ENCODE measurements at places on chromosomes 1 and 21.

DNA sequence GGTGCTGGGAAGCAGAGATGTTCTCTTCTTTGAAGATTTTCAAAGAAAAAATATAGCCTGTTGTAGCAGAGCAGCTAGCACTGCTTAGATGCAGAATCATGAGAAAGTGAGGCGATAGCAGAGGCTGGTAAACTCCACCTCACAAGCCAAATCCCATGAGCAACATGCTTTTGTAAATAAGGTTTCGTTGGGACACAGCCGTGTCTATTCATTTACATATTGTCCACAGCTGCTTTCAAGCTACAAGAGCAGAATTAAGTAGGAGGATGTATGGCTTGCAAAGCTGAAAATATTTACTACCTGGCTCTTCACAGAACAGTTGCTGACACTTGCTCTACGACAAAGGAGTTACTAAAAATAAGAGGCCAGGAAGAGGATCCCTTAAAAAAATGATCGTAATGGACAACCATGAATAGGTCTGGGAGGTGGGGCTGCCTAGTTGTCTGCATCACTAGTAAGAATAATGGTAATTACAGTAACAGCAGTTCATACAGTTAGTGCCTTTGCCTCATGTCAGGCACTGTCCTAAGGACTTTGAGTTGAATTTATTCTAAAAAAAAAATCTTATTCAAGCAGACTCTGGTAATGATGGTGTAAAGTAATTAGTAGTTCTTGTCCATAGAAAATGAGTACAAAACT, 622.0 kb downstream of the KIF26B start:
- no peak for DNase-seq

DNA sequence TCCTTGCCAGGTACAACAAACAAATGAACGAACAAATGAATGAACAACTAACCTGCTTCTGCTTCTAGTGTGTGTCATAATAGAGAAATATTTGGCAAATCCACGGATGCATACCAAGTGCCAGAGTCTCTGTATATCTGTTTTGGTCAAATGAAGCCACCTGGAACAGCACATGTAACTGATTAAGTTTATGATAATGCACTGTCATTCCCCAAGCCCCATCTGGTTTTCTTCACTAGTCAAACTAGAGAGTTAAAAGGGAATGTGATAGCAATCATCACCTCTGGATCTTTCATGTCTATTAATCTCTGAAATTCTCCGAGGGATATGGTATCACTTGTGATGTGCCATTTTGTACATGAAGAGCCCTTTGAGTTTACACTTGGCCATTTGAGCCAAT, 21.0 kb upstream of the SCAF4 start:
- no peak for DNase-seq

- DNase-seq: no peak
Observed at GRCh38 chr1:115426231-115426771, 88.3 kb upstream of the NGF start.

DNA sequence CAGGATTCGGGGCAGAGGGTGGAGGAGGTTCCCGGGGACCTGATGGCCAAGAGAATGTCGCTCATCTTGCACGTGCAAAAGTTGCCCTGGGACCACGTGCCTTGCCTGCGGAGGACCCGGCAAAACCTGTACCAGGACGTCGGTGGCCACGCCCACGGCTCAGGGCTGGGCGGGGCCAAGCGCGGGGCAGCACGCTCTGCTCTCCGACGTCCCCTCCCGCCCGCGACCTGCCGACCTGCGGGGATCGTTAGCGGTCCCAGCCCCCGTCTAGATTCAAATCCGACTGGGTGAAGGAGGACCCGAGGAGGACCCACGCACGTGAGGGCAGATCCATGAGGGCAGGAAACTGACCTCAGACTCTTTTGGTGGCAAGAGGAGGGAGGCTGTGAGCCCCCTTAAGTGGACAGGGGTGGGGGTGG, at the start of gene C1orf167:
C1orf167 (plus strand) TSS at position 206 of the 419 bp plus-strand sequence. CDS start 2,208 bp downstream, outside the sequence.
- DNase-seq: no peak

GRCh38 chr1:199918196-199918769, 109.2 kb upstream of the NR5A2 start:
- DNase-seq: no peak

Measured in epithelial cell of prostate (primary cell).